ENCODE measurements at places on chromosomes 7 and 10.

DNA sequence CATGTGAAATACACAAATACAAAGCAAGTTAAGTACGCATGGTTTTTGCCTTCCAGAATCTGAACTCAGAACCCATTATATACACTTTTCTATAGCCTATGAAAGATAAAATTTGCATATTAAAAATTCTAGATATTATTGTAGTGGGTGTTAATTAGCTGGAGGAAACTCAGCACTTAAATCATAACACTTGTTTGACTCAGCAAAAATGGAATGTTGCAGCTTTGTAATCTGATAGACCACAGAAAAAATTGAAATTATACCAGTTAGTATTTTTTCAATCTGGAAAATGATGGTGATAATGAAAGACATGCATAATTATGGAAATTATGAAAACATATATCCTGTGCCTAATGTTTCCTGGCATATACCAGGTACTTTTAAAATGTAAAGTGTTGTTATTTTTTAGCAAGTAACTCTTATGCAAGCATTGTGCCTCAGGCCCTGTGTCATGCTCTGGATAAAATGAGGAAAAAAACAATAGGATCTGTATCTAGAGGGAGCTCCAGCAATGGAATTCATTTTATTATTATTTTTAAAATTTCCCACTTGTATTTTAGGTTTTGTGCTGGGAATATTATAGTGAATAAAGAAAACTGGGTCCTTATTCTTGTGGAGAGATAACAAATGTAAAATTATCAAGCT, 490.4 kb upstream of the SEMA3A start:
- DNase-seq = no peak

- DNase-seq = no peak
Measured at GRCh38 chr7:139192014-139192706, 38.9 kb upstream of the UBN2 start.

DNA sequence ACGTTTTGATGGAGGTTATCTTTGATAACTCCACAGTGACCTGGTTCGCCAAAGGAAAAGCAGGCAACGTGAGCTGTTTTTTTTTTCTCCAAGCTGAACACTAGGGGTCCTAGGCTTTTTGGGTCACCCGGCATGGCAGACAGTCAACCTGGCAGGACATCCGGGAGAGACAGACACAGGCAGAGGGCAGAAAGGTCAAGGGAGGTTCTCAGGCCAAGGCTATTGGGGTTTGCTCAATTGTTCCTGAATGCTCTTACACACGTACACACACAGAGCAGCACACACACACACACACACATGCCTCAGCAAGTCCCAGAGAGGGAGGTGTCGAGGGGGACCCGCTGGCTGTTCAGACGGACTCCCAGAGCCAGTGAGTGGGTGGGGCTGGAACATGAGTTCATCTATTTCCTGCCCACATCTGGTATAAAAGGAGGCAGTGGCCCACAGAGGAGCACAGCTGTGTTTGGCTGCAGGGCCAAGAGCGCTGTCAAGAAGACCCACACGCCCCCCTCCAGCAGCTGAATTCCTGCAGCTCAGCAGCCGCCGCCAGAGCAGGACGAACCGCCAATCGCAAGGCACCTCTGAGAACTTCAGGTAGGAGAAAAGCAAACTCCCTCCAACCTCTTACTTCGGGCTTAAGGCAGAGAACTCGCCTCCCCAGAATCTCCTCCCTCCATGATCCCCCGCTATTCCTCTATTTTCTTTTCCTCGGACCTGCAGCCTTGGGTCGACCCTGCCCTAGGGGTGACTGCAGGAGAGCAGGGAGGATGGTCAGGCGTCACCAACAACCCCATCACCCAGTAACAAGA, at the start of gene SERPINE1:
TSS of gene SERPINE1 (plus strand) at position 454 of the 809 bp plus-strand sequence. CDS start 1,290 bp downstream, outside the sequence.
- peak; percentile 24 for DNase-seq

- DNase-seq = no peak
Measured at GRCh38 chr7:118243695-118244094, 19.2 kb downstream of the ANKRD7 start.

DNA sequence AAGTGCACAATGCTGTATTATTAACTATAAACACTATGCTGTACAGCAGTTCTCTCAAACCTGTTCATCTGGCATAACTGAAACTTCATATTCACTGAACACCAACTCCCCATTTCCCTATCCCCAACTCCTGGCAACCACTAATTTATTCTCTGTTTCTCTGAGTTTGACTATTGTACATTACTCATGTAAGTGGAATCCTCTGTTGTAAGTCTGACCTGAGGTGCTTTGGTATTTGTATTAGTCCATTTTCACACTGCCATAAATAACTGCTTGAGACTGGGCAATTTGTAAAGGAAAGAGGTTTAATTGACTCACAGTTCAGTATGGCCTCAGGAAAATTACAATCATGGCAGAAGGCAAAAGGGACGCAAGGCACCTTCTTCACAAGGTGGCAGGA, 266.3 kb downstream of the PPP1R3A start:
- no peak for DNase-seq

- no peak for DNase-seq
Measured at GRCh38 chr7:107559864-107560263, 3.9 kb downstream of the COG5 start.

DNA sequence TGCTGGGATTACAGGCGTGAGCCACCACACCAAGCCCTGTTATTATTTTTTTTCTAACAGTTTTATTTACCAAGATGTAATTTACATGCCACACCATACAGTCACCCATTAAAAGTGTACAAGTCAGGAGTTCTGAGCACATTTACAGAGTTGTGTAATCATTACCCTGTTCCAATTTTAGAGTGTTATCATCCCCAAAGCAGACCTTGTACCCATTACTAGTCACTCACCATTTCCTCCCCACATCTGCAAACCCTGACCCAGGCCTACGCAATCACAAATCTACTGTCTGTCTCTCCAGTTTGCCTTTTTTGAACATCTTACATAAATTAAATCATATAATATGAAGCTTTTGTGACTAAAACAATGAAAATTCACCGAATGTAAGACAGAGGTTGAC, 402.9 kb upstream of the FOXK1 start:
- no peak for DNase-seq

- no peak for DNase-seq
Measured at GRCh38 chr7:2019711-2020511, 212.8 kb downstream of the MAD1L1 start.

DNA sequence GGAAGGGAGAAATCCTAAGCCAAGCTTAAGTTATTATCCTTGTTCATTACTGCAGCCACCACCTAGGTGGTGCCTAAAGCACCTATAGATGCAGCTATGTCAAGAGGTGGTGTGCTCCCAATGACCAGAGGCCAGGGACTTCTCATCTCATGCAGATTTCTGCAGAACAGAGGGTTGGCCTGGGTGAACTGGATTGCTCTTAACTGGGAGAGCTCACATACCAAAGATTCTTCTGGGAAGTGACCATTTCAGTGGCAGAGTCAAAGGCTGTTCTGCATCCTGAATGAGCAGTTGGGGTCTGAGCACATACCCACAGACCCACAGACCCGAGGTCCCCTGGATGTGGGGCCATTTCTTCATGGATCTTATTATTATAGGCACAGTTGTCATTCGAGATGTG, 2.1 kb upstream of the CRHR2 start:
- no peak for DNase-seq

DNA sequence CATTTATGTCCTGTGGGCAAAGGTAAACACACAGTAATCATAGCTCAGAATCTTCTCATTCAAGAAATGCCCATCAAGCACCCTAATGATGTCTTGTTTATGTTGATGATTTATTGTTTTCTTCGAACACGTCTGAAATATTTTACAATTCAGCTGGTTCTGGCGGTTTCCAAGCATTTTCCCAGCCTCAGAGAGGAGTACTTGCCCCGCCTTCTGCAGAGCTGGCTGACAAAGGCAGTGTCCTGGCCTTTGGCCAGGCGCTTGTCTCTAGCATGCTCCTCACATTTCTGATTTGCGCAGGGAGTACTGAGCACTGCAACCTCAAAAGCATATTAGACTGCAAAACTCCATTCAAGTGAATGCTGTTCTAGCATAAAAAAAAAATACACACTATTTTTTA, 314.2 kb upstream of the GNAI1 start:
- DNase-seq = no peak

GRCh38 chr7:68216051-68216450, 1219.4 kb downstream of the TYW1 start:
- no peak for DNase-seq

GRCh38 chr10:110215286-110216170, 8.1 kb downstream of the MXI1 start:
- DNase-seq = no peak

GRCh38 chr10:101141616-101142532, 10.8 kb downstream of the TLX1 start:
- peak; percentile 68 for DNase-seq

DNA sequence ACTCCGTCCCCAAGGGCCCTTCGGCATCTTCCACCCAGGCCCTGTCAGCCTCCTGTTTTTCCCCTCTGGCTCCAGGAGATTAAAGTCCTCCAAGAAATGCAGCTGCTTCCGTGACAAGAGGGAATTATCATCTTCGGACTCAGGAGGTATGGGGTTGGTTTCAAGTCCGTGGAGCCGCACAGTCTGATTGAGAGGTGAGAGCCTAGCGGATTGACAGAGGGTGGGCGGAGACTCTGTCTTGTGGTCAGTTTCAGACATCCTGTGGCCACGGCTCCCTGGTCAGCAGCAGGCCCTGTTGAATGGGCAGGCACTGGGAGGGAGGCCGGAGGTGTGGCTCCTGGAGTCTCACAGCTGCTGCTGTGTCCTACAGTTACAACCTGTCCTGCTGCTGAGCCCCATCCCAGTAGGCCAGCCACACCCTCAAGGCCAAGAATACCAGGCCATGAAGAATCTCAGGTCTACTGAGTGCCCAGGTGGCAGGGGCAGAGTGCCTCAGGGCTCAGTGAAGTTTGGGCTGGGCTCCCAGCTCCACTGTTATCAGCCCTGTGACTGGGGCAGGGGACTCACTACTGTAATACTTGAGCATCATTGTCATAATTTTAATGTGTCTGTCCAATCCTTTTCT, 49.3 kb upstream of the ZNF716 start:
- no peak for DNase-seq

- no peak for DNase-seq
Measured at GRCh38 chr7:83410989-83411591, 237.8 kb downstream of the SEMA3E start.

- peak; percentile 12 for DNase-seq
Measured at GRCh38 chr10:45418417-45418848, 44.4 kb downstream of the ALOX5 start.

GRCh38 chr10:32141018-32141807, 85.0 kb upstream of the KIF5B start:
- no peak for DNase-seq

- peak; percentile 16 for DNase-seq
Measured at GRCh38 chr7:140525743-140526142, 46.4 kb upstream of the MKRN1 start.

- DNase-seq = no peak
Measured at GRCh38 chr10:5596611-5597341, 69.6 kb downstream of the ASB13 start.

DNA sequence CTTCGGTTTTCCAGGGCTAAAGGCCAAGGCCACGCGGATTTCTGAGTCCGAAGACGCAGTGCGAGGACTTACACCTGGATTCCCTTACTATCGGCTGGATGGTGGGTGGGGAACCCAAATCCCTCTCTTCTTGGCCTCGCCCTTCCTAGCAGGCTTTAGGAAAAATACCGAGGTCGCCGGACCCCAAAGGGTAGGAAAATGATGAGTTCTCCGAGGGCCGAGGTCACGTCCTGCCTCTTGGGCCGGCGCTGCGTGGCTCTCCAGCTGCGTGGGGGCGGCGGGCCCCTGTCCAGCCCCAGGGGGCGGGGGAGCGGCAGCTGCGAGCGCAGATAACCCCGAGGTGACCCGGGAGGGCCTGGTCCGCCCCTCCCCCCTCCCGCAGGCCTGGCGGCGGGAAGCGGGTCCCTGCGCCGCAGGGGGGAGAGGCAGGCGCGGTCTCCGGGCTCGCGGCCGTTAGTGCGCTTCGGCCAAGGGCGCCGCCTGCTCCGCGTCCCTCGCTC, 805 bp upstream of the HMX3 start:
- DNase-seq = no peak

- no peak for DNase-seq
Measured at GRCh38 chr7:45257284-45257683, 99.7 kb downstream of the RAMP3 start.

DNA sequence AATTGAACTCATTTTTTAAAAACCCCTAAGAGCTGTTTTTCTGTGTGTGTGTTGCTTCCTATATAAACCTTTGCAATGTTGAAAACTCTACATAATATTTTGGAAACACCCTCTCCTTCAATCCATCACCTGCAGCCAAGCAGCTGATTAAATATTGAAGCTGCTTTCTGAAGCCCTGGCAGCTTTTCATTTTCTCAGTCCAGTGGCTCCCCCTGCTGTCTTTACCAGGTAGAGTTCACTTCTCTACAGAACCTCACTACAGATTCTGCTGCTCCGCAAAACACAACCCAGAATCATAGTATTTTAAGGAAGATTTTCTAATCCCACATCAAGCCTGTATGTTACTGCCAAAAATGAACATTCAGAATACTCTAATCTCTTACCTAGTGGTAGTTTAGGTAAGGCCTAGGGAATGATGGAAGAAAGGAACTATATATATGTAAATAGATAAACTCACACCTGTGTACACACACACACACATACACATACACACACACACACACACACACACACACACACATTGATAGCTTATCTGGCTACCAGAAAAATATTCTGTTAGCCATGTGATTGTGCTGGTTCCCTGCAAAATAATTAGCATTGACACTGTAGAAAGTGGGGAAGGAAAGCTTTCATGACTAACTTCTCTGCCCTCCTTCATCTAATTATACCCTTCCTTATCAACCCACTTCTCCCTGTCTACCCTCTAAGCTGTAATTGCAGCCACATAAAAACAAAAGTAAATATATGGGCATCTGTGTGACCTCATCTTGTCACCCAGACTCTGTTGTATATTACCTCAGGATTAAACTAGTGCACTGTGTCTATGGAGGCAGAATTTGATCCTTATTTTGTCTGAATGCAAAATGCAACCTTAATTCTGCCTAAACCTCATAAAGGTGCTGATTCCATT, 229.5 kb upstream of the FZD1 start:
- no peak for DNase-seq

DNA sequence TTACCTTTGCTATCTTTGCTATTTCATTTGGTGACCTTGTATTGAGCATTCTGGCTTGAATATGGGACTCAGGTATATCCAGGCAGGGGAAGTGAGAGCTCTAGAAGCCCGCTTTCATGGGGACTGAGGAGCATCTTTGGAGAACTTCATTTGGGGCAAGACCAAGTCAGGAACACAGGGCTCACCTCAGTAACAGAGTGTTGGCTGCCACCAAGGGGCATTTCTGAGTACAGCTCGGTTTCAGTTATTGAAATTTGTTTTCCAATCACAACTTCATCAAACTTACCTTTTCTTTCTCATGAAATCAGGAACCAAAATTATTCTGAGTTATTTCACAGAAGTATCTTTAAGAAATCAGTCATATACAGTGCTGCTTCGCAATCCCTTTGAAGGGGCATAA, 337.2 kb downstream of the C7orf25 start:
- no peak for DNase-seq

DNA sequence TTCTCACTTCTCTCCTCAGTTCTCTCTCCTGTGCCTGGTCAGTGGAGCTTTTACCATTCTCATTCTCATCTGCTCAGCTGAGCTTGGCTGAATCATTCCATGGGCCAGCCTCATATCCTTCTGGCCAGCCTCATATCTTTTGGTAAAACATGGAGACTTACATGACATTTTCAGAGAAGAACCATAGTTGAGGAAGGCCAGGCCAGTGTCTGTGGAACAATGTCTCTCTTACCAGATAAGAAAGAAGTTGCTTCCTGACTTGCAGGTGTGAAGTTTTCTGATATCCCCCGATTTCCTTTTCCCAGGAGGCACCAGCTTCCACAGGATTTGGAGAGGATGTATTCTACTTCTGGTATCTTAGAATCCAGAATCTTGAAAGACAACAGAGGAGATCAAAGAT, 24.7 kb downstream of the ST7 start:
- DNase-seq = no peak
